ENCODE measurements at places on chromosomes 2 and 18.

DNA sequence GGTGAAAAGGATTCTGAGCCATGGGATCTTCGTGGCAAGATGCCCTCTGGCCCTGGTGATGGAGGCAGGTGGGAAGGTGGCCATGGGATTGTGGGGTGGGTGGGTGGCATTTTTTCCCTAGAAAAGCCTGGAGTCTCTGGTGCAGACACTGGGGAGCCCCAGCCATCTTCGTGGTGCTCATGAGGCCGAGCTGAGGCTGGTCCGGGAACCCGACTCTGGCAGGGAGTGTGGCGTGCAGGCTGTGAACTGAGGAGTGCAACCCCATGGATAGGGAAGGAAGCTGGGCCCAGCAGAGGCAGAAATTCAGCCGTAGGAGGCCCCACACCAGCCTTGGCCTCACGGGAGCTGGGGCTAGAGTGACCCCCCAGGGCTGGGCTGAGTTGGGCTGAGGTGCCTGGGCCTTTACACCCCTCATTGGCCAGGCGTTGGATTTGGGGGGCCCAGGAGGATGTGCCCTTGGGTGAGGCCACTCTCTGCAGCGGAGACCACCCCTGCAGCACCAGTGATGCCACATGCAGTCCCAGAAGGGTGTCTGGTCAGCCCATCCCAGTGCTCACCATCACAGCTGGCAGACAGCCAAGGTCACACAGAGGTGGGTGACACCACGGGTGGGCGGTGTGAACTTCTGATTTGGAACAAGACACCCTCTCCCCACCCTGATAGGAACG lies 115.6 kb upstream of the HDAC4 start:
- DNase-seq: no peak

DNA sequence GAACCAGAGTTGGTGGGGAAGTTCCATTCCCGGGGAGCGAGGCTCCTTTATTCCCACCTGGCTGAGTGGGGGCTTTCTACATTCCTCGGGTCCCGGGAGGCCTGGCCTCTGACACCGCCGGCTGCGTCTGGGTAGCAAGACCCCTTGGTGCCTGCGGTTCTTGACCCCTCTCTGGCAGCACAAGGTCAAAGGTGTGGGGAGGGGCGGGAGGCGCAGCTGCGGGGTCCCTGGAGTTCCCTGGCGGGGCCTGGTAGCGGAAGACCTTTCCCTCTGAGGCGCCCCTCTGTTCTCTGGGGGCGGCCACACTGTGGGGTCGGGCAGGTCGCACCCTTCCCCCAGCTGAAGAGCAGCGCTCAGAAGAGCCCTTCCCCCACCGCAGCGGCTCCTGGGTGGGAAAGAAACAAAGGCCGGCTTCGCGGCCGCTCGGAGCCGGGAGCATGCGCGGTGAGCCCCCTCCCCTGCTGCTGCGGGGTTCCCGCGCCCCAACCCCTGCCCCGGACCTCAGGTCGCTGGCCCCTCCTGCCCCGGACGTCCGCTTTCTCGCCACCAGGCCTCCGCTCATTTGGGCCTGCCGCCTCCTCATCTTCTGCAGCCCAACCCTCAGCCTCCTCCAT lies 146.3 kb downstream of the ANKRD44 start:
- no peak for DNase-seq

DNA sequence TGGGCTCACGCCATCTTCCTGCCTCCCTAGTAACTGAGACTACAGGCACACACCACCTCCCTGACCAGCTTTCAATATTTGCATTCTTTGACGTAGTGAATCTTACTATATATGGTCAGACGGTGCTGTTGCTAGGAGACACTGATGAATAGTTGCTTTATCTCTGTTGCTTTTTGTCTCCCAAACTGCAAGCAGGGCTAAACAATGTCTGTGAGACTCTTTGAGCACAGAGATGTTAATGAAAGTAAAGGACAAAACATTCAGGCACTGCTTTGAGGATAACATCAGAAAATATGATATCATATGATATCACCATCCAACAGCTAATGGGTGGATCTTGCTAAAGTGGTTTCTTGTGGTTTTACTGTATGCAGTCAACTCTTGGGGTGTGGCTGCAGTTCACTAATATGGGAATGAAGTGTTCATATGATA lies 43.0 kb downstream of the EMILIN2 start:
- DNase-seq: no peak

- no peak for DNase-seq
These were observed 27.6 kb downstream of the UBXN2A start for GRCh38 chr2:23967846-23968245.

DNA sequence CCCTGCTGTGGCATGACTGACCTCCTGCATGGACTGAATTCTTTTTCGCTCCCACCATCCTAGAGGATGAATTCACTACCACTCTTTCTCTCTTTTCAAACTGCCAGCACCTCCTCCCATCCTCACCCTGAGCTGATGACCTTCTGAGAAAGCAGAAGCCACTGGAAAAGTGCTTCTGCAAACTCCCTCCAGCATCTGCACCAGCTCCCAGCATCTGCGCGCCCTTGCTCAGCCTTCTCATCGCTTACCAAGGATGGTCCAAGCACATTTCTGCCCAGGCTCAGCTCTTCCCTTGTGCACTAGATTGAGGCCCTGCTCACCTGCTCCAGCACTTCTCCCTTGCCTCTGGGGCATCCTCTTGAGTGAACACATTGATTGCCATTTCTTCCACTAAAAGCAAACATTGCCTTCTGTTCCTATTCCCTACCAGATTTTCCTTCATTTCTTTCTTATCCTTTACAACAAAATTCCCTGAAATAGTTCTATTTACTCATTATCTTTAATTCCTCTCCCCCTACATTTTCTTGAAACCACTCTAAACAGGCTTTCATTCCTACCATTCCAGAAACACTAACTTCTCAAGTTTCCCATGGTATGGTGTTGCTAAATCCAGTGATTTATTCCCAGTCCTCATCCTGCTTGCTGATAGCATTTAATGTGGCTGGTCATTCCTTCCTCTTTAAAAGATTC lies 42.7 kb upstream of the IL1RL1 start:
- DNase-seq: no peak

DNA sequence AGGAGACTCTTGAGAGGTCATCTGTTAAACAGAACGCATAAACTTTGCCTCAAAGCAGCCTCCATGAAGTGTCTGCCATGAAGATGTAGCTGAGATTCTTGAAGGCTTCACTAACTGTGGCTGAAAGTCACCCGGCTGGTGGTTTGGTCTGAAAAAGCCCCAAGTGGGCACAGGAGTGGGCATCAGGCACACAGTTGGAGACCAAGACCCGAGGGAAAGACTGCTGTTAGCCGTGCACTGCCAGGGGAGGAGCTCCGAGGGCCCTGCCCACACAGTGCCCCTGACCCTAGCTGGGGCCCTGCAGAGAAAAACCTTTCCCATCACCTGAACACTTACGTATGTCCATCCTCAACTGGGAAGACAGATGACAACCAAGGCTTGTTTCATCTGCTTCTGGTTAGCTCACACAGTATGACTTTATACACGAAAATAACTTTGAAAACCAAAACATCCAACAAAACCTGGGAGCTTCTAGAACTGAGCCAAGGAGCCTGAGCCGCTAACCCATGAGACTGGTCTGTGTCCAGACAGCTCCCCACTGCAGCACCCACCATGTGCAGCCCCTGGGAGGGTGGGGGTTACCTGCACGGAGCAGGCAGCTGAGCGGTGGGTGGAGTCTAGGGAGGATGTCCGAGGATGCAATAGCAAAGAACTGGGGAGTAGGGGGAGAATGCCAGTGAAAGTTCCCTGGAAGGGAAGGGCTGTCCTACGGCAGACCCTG lies 15.4 kb downstream of the HJURP start:
- DNase-seq: no peak

GRCh38 chr18:61348230-61348629 lies 15.0 kb downstream of the CDH20 start:
- DNase-seq: no peak

DNA sequence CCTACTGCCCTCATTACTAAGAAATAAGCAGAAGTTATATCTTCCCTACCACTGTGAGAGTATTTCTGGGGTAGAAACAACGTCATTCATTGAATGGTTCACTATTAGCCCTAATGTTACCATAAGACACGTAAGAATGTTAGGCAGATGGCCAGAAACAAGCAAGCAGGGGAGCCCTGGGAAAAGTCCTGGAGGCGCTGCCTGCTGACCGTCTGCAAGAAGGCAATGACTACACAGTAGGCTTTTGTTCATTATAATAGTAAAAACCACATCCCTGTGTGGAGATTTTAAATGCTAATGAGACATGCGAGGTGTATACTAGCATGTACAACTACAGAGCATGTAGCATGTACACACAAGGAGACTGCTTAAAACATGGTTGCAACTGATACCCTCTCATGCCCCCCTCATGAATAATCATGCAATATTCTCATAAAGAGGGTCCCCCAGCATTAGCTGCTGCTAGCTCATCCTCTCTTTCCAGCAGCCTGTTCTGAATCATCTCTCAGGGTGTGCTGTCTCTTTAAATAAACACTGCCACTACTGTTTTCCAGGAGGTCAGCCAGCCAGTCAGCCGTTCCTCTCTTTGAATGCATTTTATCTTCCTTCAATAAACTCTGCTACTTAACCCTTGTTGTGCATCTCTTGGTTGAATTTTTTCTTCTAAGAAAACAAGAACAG lies 23.6 kb downstream of the SUCLG1 start:
- no peak for DNase-seq

- no peak for DNase-seq
These were observed 90.3 kb downstream of the SP3 start for GRCh38 chr2:173874894-173875237.

DNA sequence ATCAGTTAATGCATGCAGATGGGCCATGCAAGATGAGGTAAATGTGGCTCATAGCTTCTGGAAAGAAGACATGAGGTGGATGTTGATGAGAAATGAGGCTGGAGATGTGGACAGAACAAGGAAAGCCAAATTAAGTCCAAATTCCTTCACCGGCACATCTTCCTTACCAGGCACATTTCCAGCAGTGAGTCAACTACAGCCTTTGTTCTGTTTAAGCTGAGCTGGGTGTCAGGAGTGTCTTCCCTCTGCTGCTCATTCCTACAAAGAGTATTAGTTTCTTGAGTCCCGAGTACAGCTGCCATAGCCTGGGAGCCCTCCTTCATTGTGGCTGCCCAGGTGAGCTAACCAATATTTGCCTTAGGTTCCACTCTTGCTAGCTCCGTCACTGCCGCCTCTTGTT lies 945.0 kb downstream of the SLC4A3 start:
- DNase-seq: no peak

- DNase-seq: no peak
These were observed 790.4 kb downstream of the TSN start for GRCh38 chr2:122545821-122546220.

DNA sequence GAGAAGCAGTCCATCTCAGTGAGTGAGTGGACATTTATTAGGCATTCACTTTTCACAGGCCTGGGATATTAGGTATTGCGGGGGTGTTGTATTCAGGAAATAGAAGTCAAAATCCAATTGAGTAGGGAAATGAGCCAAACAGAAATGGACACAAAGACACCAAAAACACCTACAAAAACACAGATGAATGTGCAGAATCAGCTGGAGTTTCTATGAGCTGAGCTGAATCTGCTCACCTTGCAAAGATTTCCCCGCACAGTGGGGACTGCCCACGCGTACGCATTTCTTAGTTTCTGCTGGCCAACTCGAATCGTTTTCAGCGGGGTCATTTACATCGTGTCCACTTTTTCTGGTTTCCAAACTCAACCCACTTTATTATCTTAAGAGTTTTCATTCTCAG lies 160.0 kb downstream of the BCL2 start:
- no peak for DNase-seq

Measured in iPS DF 19.7 (cell line).